ENCODE measurements at places on chromosomes 13 and 19.

DNA sequence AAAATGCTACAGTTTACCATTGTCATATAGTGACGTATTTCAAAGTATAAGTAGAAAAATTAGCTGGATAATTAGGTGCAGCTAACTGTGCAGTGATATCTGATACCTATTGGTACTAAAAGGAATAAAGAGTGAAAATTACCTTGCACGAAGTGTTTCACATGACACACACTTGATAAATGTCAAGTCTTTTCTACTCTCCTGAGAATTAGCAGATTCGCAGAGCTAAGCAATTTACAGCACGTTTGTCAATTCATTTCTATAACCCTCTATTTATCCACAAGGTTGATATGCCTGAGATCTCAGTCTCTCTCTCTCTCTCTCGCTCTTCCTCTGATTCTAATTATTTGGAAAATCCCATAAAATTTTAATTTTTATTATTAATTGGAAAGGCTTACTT is 1109.0 kb downstream of the EFNB2 start:
- no peak for DNase-seq

DNA sequence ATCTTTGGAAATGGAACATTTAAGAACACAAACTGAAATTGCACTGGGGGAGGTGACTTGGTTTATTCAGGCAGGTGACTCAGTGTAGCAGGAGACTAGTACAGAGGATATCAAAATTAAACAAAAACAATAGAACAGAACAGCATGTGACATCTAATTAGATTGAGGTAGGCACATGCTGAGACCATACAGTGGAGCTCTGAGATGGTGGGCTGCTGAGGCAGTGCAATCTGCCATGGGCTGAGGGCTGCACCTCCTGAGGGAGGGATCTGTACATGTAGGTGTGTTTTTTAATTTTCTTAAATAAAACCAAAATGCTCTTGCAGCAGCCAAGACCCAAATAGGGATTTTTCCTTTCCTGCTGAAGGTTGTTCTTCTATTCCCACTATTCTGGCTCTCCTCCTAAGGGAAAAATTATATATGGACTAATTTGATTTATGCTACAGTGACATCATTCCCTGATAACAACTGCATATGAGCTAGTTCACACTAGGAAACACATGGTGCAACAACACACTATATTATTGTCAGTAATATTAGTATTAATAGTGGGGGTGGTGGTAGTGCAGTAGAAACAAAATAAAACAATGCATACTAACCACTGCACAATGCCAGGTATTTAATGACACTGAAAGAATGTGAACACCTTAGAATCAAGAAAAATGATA is 48.0 kb downstream of the LNX2 start:
- DNase-seq, result no peak

DNA sequence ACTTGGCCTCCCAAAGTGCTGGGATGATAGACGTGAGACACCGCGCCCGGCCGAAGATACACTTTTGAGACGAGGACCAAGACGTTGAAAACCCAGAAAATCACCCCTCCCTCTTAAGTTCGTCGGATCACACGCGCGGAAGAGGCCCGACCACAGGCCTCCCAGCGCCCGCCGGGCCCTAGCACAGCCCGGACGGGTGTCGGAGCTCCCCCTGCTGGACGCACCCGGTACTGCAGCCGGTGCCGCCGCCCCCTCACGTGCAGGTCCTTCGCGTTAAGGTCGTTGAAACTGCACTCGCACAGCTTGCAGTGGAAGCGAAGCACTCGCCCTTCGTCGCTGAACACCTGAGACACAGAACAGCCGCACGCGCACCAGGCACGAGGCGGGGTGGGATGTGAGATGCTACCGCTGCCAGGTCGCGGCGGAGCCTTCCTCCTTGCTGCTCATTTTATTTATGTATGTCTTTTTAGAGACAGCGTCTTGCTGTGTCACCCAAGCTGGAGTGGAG is 35.7 kb upstream of the MATK start:
- DNase-seq, result peak; percentile 89

DNA sequence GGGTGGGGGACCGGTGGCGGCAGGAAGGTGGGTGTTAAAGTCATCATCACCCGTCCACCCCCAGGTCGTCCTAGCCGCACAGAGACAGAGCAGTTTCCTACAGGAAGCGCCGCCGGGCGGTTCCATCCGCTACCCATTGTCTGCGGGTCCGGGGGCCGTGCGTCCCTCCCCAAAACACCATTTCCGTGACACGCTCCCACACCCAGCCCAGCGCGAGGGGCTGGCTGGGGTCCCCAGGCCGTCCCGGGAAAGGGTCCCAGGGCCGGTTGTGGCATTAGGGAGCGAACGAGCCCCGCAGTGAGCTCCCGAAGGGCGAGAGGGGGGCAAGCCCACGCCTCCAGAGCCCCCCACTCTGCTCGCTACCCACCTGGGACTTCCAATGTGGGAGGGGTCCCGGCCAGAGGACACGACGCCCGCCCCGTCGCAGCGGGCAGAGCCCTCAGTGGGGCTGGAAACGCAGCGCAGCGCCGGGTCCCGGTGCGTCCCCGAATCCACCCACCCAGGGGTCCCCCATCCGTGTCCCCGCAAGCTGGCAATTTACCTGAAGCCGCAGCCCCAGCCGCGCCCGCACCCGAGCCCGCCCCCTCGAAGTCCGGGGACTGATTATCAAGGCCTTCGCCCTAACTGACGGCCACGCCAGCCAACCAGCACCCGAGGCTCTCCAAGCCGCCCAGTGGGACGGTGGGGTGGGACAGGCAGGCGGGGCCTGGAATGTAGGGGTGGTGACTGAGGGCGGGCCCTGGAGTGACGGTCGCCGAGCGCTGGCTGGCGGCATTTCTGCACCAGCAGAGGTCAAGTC is at the start of gene KANK3:
KANK3 (minus strand) TSS at position 579 of the 799 bp plus-strand sequence. CDS start 5,434 bp downstream, outside the sequence.
- DNase-seq, result peak; percentile 79

- no peak for DNase-seq
These were observed 97.6 kb downstream of the ZIC5 start for GRCh38 chr13:99873832-99874430.

DNA sequence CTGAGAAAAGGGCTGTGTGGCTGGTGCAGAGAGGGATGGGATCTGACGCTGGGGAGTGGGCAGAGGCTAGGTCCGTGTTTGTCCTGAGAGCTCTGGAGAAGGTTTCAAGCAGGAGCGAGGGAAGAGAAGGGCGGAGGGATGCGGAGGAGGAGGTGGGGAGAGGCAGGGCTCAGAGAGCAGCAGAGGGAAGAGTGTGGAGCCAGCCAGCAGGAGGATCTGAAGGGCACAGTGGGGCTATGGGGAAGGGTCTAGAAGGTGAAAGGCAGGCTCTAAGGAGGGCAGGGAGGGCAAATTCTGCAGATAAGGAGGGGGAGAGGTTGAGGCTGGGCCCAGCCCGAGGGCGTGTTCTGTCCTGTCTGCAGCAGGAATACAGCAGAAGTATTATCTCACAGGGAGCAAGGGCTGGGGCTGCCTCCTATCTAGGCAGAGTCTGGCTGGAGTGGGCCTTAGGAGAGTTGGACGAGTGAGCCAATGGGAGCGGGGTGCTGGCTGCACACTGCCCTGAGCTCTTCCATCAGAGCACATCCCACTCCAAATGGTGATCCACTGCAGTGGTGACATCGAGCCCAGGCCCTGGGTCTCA is 6.1 kb downstream of the AP2A1 start:
- no peak for DNase-seq

- no peak for DNase-seq
These were observed 3.6 kb downstream of the SERTAD1 start for GRCh38 chr19:40421993-40422747.

DNA sequence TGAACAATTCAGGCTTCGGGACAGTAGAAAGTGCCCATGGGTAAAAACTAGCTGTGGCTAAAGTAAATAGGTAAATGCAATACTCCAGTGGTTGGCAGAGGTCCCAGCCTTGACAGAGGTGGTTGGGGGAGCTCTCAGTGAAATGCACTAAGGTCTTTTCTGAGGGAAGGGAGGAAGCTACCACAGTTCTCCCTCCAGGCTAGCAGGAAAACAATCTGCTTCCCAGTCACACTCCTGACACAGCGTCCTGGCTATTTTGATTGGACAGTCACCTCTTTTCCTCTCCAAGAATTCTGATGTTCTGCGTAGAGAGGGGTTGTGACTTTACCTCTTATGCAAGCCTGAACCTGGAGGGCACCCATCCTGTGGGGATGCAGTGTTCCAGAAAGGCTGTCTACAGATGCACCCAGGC is 128.7 kb downstream of the CYSLTR2 start:
- DNase-seq, result no peak

DNA sequence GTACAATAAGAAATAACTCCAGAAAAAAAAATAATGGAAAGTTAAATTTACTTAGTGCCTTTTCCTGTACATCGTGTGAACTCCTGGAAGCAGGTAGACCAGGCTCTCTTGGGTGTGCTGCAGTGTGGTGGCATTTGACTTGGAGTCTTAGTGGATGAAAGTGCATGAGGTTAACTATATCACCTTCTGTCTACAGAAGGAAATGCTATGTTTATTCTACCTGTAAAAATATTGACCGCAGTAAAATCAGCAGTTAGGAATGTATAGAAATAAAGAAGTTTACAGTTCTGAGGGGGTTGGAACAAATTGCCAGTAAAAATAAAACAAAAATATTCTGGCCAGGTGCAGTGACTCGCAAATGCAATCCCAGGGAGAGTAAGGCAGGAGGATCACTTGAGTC is 722.1 kb downstream of the LIG4 start:
- DNase-seq, result no peak

GRCh38 chr19:19493841-19494546 is 21.4 kb downstream of the TSSK6 start:
- no peak for DNase-seq

GRCh38 chr13:43122791-43123190 is 99.4 kb downstream of the DNAJC15 start:
- DNase-seq, result no peak
